Pulmonary artery endothelial cell (primary cell): ENCODE measurements at places on chromosomes 3 and 15.

- no peak for DNase-seq
Observed at GRCh38 chr15:31477851-31478701, 151.4 kb downstream of the KLF13 start.

- DNase-seq: no peak
Observed at GRCh38 chr3:151687076-151687475, 46.7 kb upstream of the AADACL2 start.

DNA sequence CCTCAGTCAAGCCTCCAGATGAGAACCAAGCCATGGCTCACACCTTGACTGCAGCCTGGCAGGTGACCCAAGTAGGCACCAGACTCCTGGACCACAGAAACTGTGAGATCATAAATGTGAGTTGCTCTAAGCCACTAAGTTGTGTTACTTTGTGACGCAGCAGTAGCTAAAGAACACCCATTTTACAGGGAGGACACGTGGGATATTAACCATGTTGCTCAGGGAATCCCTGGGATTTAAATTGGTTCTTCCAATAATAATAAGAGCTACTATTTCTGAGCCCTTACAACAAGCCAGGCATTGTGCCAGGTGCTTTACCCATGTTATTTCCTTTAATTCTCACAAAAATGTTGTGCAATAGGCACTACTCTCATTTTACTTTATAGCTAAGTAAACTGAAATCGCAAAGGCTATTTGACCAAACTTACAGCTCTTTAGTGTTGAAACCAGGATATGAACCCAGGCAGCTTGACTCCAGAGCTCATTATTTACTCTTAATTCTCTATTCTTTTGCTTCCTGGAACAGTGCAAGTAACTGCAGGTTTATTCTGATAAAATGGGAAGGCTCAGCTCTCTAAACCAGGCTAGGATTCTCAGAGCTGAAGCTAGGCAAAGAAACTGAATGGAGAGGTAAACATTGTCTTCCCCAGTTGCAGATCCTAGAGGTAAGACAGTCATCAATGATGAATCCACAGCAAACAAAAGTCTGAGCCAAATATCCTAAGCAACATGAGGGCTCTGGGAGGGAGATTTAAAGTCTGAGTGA, 294.4 kb downstream of the KBTBD8 start:
- DNase-seq: no peak

DNA sequence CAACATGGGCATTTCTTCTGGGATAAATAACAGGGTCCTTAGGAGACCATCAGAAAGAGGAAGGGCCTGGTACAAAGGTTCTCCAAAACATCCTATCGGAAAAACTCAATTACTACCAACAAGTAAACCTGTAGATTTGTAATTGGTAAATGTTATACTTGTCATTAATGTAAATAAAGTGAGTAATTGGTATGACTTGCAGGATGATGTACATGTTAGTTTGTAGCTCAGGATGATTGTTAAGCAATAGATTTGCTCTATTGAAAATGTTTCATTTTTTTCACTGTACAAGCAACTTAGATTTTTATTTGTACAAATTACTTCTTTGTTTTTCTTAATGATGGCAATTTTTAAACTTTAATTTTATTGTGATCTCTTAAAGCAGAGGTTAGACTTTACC, 3.8 kb upstream of the SCG5 start:
- DNase-seq: no peak

- DNase-seq: no peak
Observed at GRCh38 chr3:179149951-179150350, 1.8 kb downstream of the PIK3CA start.

DNA sequence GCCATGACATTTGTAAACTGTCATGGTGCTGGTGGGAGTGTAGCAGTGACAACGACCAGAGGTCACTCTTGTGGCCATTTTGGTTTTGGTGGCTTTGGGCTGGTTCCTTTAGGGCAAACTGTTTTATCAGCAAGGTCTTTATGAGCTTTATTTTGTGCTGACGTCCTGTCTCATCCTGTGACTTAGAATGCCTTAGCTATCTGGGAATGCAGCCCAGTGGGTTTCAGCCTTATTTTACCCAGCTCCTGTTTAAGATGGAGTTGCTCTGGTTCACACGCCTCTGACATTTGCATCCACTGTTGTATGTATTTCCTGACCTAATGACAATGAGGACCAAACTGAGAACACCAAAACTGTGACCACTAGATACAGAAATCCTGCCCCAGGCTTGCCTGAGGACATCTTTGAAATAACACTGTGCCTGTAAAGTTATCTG, 37.6 kb downstream of the RAB8B start:
- no peak for DNase-seq

- no peak for DNase-seq
Observed at GRCh38 chr3:7508821-7509220, 647.9 kb downstream of the GRM7 start.

DNA sequence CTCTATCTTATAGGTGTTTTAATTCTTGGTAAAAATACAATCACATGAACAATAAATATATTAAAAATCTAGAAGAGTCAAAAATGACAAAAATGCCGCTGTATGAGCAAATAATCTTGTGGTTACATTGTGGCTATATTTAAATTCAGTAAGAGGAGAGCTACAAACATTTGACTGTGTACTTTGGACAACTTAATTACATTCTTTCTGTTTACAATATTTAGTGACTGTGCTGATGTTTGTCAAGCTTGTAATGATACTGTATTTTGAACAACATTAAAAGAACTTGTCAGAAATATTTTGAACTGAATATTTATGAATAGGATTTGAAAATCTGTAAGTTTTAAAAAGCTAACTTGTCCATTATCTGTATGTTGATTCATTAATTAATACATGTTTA, 598.3 kb downstream of the SI start:
- no peak for DNase-seq

- DNase-seq: no peak
Observed at GRCh38 chr3:170792471-170792870, 77.5 kb downstream of the RPL22L1 start.

- no peak for DNase-seq
Observed at GRCh38 chr3:164365242-164365641, 713.1 kb downstream of the SI start.

- no peak for DNase-seq
Observed at GRCh38 chr3:124409650-124410275, 320.5 kb upstream of the UMPS start.

- no peak for DNase-seq
Observed at GRCh38 chr3:184873141-184873540, 61.2 kb downstream of the VPS8 start.

- DNase-seq: no peak
Observed at GRCh38 chr15:59401824-59402569, 29.3 kb upstream of the MYO1E start.

DNA sequence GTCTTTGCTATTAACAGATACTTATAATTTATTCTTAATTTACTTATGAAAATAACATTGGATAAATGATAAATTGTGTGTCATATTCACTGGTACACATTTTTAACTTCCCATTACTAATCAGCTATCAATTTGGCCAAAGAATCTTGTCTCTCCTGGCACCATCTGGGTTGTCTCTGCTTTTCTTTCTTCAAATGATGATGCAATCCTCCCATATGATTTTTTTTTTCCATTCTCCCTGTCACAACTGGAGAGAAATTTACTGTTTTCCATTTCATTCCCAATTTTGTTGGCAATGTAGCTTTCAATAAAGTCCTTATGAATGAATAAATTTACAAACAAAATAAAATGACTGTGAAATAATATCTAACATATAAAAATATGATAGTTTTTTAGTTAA, 743.7 kb upstream of the EPHA6 start:
- DNase-seq: no peak

DNA sequence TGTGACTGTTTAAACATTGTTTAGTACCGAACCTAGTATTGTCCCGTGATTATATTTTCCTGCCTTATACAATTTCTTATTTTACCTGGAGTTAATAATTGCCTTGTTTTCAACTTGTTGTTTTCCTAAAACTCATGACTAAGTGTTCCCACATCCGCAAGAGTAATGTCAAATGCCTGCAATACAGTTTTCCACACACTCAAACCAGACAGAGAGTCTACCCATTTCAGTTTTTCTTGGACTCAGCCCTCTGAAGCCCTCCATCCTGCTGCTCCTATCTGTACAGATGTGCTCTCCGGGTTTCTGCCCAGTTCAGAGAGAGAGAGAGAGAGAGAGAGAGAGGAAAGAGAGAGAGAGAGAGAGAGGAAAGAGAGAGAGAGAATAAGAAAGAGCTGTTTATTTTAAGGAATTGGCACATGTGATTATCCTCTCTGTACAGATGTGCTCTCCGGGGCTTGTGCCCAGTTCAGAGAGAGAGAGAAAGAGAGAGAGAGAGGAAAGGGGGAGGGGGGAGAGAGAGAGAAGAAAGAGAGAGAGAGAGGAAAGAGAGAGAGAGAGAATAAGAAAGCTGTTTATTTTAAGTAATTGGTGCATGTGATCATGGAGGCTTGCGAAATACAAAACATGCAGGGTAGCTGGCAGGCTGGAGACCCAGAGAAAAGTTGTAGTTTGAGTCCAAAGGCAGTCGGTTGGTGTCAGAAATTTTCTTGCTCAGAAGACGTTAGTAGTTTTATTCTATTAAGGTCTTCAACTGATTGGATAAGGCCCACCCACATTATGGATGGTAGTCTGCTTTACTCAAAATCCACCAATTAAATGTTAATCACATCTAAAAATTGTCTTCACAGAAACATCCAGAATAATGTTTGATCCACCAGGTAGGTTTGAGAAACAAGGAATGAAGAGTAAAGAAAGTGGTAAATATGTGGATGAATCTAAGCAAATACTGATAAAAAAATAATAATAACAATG, 104.1 kb upstream of the GOLGA8J start:
- no peak for DNase-seq

- DNase-seq: no peak
Observed at GRCh38 chr3:101725194-101725889, 928 bp downstream of the CEP97 start.

- DNase-seq: no peak
Observed at GRCh38 chr3:31621314-31621713, 88.6 kb downstream of the STT3B start.

DNA sequence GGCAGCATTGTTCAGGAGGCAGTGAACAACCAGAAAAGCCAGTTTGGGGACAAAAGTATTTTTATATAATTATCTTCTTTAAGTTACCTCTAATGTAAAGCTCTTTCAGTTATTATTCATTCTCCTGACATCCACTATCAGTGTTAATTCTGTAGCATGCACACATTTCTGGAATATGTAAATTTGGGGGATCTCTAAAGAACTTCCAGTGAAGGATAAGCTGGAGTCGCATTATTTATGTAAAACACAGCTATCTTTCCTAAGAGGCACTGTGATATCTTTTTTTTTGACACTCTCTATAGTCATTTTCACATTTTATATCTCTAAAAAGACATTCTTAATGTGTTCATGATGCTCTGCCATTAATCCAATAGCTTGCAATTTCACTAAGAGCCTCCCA, 26.7 kb downstream of the SATB1 start:
- no peak for DNase-seq

- DNase-seq: no peak
Observed at GRCh38 chr15:98855067-98855814, 152.4 kb downstream of the PGPEP1L start.

DNA sequence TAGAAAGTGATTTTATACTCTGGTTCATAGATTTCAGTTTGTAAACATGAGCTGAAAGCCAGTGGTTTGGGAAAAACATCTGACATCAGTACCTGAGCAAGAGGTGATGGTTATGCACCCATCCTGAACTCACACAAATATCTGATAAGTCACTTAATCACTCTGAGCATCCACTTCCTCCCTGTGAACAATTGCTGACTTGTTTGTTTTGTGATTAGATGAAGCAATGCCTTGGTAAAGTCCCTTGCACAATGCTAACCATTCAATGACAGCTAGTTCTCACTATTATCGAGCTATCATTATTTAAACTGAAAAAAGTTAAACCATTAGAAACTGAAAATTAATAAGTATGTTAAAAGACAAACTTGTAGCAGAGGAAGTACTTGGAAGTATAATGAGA, 303.0 kb downstream of the PLOD2 start:
- DNase-seq: no peak

DNA sequence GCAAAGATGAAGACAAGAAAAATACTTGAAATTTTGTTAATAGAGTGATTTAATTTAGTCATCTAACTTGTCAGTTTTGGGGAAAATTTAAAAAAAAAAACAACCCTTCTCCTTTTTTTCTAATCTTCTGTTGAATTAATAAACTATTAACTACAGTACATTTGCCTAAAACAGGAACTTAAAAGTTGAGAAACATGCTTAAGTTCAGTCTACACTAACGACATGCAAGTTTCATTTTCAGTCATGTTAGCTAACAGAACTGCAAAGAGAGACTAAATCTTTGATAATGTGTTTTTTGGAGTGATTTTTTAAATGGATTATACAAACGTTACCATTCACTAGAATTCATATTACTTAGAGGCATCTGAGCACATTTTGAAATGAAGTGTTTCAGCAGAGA, 71.9 kb upstream of the MBNL1 start:
- no peak for DNase-seq
